ENCODE measurements at places on chromosomes 1 and 21.

- no peak for DNase-seq
Measured at GRCh38 chr1:229406798-229407197, 27.1 kb downstream of the ACTA1 start.

DNA sequence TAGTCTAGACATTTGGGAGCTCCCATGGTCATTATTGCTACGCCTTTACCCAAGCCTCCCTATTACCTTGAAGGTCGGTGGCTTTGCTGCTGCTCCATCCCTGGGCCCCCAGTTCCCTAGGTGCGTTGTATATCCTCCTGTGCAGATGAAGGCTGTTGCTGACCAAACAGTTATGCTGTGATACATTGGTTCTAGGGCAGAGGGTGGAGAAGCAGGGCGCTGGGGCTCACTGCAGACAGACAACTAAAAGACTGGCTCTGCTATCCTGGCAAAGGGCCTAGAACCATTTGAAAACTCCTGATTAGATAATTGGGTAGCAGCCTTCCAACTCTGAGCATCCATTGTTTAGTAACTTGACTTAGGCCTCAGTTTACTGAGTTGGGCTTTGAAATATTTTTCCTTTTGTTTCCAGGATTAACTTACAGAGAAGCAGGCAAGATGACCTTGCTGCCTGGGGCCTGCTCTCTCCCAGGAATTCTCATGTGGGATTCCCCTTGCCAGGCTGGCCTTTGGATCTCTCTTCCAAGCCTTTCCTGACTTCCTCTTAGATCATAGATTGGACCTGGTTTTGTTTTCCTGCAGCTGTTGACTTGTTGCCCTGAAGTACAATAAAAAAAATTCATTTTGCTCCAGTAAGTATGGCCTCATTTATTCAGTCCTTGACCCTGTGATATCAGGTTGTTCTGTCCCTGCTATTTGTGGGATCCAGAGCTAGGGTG lies 15.5 kb downstream of the CHI3L2 start:
- no peak for DNase-seq

DNA sequence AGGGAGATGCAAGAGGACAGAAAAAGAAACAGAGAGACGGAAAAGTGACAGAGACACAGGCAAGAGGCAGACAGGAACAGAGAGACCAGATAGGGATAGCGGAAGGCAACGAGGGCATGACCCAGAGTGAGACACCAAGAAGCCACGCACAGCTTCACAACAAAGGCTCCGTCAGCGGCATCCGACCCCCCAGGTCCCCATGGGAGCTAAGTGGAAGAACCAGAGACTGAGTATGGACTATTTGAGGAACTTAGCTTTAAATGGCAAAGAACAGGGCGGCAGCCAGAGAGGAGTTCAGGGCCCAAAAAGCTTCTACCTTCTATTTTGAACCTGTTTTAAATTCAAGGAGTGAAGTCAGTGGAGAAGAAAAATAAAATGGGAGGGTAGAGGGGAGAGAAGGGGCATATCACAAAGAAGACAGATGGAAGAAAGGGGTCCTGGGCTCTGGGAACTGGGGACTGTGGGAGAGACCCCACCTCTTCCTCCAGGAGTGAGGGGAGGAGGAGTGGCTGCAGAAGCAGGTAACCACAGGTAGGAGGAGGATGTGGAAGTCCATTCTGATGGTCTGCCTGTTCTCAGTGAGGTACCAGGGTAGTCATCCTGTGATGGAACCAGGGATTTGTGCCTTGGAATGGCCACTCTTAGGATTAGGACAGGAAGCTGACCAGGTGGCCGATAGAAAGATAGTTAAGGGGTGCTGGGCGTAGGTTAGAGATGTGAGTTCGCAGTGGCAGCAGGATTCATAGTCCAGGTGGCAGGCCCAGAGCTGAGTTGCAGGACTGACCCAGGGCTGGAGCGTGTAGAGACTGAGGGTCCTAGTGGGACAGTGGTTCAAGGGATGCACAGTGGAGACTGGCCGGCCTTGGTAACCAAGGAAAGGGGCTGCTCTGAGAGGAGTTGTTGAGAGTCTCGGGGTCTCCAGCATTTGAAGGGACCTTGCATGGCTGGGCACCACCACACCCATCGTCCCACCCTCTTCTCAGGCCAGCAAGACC lies 37.7 kb downstream of the CSMD2 start:
- no peak for DNase-seq

GRCh38 chr1:149977345-149977744 lies 33.2 kb downstream of the OTUD7B start:
- no peak for DNase-seq

GRCh38 chr1:153763365-153764225 lies 11.6 kb upstream of the SLC27A3 start:
- DNase-seq = no peak

- DNase-seq = no peak
Measured at GRCh38 chr1:100523038-100523652, 14.8 kb upstream of the GPR88 start.

GRCh38 chr1:222031318-222031717 lies 289.4 kb upstream of the DUSP10 start:
- no peak for DNase-seq

- no peak for DNase-seq
Measured at GRCh38 chr1:2470290-2471158, 5.6 kb upstream of the PLCH2 start.

DNA sequence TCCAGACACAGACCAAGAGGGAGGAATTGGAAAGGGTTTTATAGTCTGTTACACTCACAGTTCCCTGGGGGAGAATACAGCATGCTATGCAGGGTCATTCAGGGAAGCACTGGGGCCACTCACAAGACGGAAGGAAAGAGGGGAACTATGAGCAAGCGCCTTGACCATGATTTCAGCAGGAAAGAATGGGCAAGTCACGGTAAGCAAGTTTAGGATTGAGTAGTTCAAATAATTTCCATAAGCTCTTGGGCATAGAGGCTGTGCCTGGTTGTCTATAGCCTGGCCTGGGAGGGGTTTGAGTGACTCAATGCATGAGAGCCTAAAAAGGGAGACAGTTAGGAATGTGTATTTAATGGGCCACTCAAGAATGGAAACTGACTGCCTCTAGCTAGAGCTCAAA lies 176.7 kb downstream of the TTLL7 start:
- DNase-seq = no peak

GRCh38 chr21:41059871-41060270 lies 108.1 kb upstream of the BACE2 start:
- DNase-seq = no peak
